ENCODE measurements at places on chromosomes 11 and 22. TPM values are rescaled to one million over a fixed set of nuclear protein-coding genes. Genes with fewer than 3 reads are reported as not detected.

The GLYAT gene
- total RNA-seq: not detected

The BIK gene
- total RNA-seq: 1.5 TPM

The MMP27 gene
- total RNA-seq: not detected

The CPT1A gene
- total RNA-seq: 28.1 TPM

The PRAME gene
- 115 TPM for total RNA-seq

The OR5AN1 gene
- not detected for total RNA-seq
